Uterine smooth muscle cell (primary cell): ENCODE measurements at places on chromosomes 6 and 20. TPM values are rescaled to one million over a fixed set of nuclear protein-coding genes. Genes with fewer than 3 reads are reported as not detected.

The POU5F1 gene
- total RNA-seq, result not detected in 2 replicates

The BTNL2 gene
- not detected in 2 replicates for total RNA-seq

The CST5 gene
- total RNA-seq, result not detected in 2 replicates

The OVOL2 gene
- not detected in 2 replicates for total RNA-seq

The SGK2 gene
- 0.44 and 1.1 TPM in 2 replicates for total RNA-seq

The COL11A2 gene
- 0.11 and 0.12 TPM in 2 replicates for total RNA-seq

The NRM gene
- total RNA-seq, result 2.2 and 4.0 TPM in 2 replicates
